Upper lobe of right lung (tissue), 1 donor: ENCODE measurements at places on chromosomes 2 and 18. TPM values are rescaled to one million over a fixed set of nuclear protein-coding genes. Genes with fewer than 3 reads are reported as not detected.

DNA sequence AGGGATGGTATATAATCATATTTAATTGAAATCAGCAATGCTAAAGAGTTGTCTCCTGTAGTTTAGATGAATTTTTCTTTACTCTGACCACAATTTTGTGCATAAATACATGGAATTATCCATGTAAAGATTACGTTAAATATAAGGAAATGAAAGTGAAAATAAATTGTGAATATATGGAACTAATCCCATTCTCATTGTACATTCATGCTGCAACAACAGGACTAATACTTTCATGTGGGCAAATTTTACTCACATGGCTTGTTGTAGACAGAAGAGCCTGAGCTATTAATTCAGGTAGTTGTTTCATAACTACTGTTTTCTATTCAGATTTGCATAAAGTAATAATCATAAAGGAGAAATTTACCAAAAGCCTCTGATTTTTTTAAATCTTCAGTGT lies 357.8 kb downstream of the ARHGAP15 start:
- DNase-seq, result no peak

- no peak for DNase-seq
Observed at GRCh38 chr2:43116988-43117387, 109.4 kb downstream of the ZFP36L2 start.

DNA sequence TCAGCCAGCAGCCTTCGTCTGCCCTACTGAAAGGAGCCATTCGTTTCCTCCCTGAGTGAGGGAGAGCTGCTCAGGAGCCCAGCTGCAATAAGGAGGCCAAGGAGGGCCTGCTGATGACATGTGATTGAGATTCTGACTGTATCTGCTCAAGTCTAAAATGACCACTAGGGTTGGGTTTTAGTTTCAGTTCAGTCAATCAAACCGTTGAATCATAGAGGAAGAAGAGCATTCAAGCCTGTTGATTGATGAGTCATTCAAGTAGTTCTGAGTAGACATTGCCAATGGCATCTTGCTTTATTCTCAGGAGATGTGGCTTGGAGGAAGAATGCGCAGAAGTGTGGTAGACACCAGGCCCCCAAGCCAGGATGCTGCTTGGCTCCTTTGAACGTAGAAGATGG lies 19.9 kb upstream of the BCL2L11 start:
- no peak for DNase-seq

GRCh38 chr2:162992828-162993227 lies 154.3 kb upstream of the KCNH7 start:
- no peak for DNase-seq

DNA sequence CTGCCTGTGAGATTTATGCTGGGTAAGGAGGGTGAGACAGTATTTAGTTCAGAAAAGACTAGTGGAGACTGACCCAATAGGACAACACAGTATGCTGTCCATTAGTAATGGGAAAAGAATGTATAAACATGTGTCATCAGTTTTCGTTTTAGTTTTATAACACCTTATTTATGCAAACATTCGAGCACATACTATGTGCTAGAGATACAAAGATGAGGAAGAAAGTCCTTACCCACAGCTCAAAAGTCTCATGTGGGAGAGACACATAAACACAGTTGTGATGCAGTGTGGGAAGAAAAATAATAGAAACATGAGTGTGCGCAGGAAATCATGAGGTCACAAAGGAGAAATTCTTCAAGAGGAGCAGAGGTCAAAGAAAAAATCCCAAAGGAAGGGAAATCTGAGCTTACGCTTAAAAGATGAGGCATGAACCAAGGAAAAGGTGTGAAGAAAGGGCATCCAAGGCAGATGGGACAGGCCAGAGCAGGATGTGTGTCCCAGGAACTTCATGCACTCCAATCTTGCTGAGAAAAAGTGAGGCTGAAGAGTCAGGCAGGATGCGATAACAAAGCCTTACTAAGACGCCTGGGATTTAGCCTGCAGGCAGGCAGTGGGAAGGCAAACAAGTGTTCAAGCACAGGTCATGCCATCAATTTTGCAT lies 8.1 kb downstream of the METTL21A start:
- no peak for DNase-seq

DNA sequence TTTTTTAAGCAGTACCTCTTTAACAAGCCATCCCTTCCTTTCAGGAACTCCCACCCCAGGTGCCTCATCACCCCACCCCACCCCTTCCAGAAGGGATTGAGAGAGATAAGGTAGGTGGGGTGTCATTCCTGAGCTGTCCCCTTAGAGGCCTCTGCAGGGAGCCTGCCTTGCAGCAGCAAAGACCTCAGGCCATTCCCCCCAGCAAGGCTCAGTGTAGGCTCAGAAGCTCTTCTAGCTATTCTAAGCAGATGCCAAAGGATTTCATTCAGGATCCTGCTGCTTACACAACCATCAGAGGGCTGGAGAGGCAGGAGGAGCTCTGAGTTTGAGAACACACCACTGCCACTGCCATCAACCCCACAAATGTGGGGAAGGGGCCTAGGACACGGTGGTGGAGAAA lies 5.8 kb upstream of the FIGLA start:
- no peak for DNase-seq

DNA sequence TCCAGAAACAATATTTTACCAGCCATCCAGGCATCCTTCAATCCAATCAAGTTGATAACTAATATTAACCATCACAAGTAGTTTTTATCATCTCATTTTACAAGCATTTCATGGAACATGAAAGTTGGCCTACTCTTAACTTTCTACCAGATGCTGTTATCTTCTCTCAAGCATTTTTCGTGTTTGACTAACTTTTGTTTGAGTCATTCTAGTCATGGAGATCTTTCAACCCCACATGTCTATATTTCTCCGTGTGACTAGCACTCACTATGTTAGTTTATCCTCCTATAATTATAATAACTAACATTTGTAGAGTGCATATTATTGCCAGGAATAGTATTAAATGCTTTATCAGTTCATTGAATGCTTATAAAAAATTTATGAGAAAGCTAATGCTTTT lies 307.0 kb upstream of the CWC22 start:
- DNase-seq, result no peak

- DNase-seq, result peak; percentile 80
Observed at GRCh38 chr2:212538305-212539071, at the start of gene ERBB4. Gene ERBB4 (minus strand): TSS chr2:212538802. CDS start chr2:212538530, 272 bp downstream.

GRCh38 chr2:98730707-98731040 lies 258 bp downstream of the MGAT4A start:
- peak; percentile 87 for DNase-seq

DNA sequence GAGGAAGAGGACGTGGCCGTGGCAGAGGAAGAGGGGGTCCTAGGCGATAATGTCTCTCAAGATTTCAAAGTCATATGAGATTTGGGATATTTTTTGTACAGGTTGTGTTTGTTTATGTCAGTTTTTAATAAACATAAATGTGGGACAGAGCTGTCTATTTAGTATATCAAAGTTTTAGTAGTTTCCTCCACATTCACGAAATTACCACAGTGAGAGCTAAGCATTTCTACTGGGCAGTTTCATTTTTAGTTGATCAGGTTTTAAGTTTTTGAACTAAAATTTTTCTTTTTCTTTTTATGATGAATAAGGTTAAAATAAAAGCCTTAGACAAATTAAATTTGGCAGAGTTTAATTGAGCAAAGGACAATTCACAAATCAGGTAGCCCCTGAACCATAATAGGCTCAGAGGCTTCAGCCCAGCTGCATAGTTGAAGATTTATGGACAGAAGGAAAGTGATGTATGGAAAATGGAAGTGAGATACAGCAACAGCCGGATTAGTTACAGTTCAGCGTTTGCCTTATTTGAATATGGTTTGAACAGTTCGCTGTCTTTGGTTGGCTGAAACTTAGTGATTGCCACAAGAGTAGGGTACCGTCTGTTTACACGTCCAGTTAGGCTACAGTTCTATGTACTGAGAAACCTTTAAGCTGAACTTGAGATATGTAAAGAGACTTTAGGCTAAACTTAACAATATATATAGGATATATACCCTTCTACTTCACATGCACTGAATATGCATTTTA lies 17.1 kb downstream of the SNRPD1 start:
- DNase-seq, result no peak

DNA sequence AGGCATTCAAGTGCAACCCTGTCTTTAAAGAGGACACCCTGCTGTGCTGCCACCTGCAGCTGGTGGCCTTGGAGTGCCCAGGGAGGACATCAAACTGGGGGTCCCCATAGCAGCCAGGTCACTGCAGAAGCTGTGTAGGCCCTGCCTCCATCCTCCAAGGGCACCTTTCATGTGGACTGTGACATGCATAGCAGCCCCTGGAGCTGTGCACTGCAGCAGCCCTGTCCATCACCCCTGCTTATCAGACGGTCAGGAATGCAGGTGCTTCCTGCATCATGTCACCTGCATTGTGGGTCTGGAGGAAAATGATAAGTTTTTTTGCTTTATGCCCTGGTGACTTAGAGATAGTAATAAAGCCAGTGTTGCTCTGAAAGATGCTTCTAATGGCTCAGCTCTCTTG lies 155.7 kb downstream of the DYSF start:
- DNase-seq, result peak; percentile 36

DNA sequence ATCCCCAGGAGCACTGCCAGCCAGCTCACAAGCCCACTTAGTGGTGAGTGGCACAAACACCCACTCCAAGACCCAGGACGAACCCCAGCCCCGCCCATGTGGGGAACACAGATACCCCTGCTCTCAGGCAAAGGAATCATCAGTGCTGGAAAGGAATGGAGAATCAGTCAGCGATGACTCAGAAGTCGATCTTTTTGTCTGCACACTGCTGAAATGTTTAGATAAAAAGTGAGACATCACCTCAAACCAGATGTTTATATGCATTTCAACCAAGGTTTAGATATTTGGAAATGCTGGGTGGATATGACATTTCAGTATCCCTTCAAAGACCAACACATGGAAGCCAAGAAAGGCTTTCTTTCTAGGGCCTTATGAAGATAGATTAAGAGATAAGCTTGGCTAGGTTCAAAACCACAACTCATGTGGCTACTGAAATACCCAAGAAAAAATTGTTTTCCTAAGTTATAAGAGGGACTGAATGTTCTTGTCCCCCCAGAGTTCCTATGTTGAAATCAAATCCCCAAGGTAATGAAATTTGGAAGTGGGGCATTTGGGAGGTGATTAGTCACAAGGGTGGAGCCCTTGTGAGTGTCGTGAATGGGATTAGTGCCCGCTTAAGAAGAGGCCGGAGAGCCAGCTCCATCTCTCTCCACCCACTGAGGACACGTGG lies 43.7 kb downstream of the POU3F3 start:
- DNase-seq, result no peak

DNA sequence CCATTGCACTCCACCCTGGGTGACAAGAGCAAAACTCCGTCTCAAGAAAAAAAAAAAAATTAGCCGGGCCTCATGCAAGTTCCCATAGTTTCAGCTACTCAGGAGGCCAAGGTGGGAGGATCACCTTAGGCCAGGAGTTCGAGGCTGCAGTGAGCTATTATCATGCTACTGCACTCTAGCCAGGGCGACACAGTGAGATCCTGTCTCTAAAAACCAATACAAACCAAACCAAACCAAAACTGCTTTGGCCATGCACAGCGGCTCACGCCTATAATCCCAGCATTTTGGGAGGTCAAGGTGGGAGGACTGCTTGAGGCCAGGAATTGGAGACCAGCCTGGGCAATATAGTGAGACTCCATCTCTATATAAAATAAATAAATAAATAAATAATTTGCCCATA lies 19.1 kb downstream of the NIFK start:
- DNase-seq, result no peak

DNA sequence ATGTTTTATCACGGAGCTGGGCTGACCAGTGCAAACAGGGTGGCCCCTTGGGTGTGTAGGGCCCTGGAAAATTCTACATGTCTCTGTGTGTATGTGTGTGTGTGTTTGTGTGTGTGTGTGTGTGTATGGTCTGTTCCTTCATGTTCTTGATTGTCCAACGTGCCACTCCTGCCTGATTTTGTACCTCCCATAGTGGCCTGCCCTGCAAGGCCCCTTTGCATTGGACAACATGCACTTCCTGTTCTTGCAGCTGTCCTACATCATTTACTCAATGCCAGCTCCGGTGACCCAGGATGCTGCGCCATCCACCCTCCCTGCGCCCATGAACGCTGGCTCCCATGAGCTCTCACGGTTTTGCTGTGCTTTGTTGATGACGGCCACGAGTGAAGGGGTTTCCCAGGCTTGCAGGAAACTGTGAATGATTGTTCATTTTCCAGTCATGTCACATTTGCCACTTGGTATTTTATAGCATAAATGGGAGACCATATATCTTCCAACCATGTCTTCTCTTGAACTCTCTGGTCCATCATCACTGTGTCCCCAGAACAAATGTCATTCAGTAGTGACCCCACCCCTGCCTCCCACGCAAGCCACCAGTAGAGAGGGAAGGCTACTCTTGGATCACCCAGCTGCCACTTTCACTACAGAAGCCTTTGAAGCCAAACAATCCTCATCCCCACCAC lies 69.7 kb upstream of the NCK2 start:
- DNase-seq, result no peak

DNA sequence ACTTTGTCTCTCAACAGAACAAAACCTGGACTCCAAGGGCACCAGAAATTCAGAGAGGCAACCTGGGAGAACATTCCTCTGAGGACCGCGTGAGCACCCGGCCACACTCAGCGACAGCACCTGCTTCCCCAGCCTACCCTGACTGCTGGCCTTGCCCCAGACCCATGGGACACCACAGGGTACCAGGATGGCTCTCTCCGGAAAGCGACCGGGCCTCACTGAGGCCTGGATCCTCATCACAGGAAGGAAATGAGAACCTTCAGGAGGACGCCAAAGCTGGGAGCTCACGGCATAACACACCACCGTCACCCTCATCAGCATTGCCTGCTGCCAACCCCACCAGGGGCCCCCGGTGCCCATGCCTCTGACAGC lies 38.9 kb downstream of the HS6ST1 start:
- DNase-seq, result peak; percentile 65

- peak; percentile 46 for DNase-seq
Observed at GRCh38 chr2:95054016-95054415, 28.5 kb downstream of the MAL start.

DNA sequence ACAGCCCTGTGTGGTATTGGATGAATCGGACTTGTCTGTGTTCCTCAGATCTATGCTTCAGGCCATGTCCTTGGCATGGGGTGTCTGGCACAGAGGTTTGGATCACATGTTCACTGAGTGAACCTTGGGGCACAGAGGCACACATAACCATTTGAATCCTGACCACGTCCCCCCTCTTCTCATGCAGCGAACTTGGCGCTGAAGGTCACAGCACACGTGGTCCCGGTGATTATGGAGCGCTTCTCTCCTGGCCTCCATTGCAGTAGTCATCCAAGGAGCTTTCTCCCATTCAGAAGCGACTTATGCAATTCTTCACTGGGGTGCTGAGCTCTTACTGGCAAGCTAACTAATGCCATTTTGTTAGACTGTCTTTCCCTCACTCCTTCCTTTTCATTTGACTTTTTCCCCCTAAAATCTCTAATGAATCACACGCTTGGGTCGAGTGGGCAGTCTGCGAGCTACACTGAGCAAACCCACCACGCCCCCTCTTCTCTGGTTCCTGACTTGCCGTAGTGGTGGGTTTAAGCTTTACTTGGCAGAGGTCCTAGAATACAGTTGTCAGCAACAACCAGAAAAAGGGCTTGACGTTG lies 59.4 kb downstream of the KCNG2 start:
- DNase-seq, result peak; percentile 47

- DNase-seq, result no peak
Observed at GRCh38 chr2:236644502-236644911, 74.9 kb downstream of the ACKR3 start.

SCN9A gene
- total RNA-seq, result 10.5 TPM

LRP1B gene
- total RNA-seq, result 0.12 TPM

ATG16L1 gene
- total RNA-seq, result 26.6 TPM

PLEKHB2 gene
- total RNA-seq, result 73.9 TPM

KCNG2 gene
- total RNA-seq, result 0.46 TPM

GRP gene
- not detected for total RNA-seq

COLEC12 gene
- 55.2 TPM for total RNA-seq

CHMP3 gene
- total RNA-seq, result 159 TPM

CCDC74A gene
- total RNA-seq, result 1.2 TPM

TWIST2 gene
- total RNA-seq, result 12.2 TPM

TCF23 gene
- total RNA-seq, result not detected
